ENCODE measurements at places on chromosomes 4 and X. TPM values are rescaled to one million over a fixed set of nuclear protein-coding genes. Genes with fewer than 3 reads are reported as not detected.
A peak's percentile ranks its signal among the peaks of the same experiment; 100 is the strongest.

- DNase-seq = no peak
Measured at GRCh38 chrX:150849996-150850720, 48.3 kb downstream of the CD99L2 start.

The TEX13C gene
- total RNA-seq = not detected

- peak; percentile 48 for DNase-seq
Measured at GRCh38 chr4:5979981-5980380, 38.2 kb downstream of the C4orf50 start.

The KDR gene
- total RNA-seq = 321 TPM

DNA sequence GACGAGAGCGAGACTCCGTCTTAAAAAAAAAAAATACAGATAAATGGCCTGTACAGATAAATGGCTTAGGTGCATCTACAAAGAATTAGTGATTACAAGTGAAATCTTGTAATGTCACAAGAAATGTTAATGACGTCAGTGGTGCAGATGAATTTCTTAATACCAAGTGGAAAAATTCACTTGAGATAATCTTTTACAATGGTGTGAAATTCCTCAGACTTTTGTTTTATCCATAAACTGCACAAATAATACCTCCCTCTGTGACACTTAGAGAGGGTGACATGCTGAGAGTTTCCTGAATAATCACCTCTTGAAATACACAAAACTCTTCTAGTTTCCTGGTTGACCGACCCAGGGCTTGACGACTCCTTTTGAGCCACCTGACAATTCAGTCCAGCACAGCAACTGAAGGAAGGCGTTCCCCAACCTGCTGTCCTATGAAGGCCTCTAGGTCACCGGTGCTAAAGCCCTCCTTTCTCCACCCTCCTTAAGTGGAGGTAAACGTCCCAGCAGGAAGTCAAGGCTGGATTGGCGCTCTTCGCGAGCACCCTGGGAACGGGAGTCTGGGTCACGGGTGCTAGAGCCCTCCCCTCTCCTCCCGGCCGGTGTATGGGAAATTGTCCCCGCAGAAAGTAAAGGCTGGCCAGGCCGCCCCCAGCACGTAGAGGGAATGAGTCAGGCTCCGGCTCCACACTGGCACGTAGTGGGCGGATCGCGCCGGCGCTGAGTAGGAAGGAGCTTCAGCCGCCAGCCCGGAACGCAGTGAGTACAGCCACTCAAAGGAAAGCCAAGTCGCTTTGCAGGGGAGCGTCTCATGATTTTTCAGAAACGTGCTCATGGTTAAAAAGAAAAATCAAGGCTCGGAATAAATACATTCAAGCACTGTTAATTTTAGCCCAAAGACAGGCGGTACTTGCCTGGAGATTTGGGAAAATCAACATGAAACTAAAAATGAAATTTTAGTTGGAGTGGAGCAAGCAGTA lies at the start of gene TMEM144:
Gene TMEM144, plus strand, starts transcription at position 662 of the 983 bp plus-strand sequence. CDS start 2,182 bp downstream, outside the sequence.
- peak; percentile 93 for DNase-seq

The ETNPPL gene
- total RNA-seq = not detected

- DNase-seq = no peak
Measured at GRCh38 chrX:147180886-147181285, 366.3 kb upstream of the CXorf51A start.

- no peak for DNase-seq
Measured at GRCh38 chr4:89243733-89244252, 63.8 kb downstream of the GPRIN3 start.

GRCh38 chr4:20264688-20265087 lies 13.0 kb downstream of the SLIT2 start:
- no peak for DNase-seq

All from dermis blood vessel endothelial cell (primary cell).